ENCODE measurements at places on chromosomes 12 and 14.

GRCh38 chr14:64502887-64503433 is 678 bp downstream of the ZBTB25 start:
- no peak for DNase-seq

DNA sequence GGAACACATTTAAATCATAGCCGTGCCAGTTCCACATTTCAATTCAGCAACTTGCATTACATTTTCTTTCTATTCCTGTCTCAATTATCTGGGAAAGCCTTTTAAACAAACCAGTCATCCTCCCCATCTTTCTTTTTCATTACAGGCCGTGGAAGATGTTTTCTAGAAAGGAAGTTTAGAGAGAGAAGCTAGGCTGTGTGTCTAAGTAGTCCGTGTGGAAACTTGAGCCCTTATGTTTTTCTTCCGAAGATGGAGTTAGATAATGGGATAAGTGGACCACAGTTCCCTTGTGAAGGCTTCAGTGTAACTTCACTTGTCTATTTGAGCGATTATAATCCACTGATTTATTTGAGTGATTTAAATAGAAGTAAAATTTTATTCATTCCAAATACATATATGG is 12.4 kb upstream of the PPM1H start:
- no peak for DNase-seq

DNA sequence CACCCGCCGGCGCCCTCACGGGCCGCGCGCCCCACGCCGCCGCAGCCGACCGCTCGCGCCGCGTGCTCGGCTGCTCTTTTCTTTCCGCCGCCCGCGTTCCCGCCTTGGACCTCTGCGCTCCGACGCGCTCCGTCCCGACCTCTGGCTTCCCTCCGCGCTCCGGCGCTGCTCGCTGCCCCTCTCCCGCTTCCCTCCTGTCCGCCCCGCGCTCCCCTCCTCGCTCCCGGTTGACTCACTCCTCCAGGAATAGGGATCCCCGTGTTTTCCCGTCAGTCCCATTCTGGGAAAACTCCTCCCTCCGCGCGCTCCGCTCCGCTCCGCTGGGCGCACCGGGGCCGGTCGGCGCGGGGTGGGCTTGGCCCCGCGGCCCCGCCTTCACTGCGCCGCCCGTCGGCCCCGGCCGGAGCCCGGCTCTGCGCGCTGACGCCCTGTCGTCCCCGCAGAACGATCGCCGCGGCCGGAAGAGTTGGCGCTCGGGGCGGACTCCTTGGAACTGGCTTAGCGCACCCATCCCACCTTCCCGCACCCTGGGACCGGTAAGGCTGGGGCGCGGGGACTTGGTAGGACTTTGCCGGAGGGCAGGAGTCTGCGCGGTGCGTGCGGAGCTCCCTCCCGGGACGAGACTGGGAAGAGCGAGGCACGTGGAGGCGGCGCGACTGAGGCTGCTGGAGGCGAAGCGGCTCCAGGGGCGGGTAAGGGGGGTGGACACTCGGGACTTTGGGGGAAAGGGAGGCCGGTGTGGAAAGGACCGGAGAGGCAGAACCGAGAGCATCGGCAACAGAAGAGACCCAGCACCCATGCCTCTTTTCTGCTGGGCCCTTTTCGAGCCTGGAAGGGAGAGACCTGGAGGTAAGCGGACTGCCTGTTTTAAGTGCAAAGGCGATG is 550 bp downstream of the TEAD4 start:
- peak; percentile 88 for DNase-seq

DNA sequence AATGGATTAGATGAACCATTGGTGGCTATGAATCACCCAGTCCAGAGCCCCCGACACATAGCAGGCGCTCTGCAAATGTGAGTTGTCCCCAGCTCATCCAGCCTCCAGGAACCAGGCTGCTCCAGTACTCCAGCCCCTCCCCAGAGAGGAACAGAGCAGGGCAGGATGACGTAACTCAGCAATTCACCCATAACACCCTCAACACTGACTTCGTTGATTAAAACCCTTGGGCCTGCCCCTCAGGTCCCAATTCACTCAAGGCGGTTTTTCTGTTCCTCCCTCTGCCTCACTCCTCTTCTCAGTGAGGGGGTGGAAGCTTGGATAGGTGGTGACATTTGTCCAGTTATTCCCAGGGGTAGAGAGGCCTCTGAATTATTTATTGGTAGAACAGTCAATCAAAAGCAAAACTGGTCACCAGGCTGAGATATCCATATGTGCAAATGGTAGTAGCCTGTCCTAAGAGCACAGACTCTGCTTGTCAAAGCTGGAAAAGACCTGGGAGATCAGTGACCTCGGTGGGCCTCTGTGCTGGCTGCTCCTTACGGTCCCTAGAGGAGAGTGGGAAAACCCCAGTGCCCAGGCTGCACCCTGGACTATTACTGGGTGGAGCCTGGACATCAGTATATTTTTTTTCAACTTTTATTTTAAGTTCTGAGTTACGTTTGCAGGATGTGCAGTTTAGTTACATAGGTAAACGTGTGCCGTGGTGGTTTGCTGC is 97.0 kb downstream of the CMKLR1 start:
- DNase-seq, result no peak

GRCh38 chr14:62126879-62127478 is 364.8 kb downstream of the SNAPC1 start:
- no peak for DNase-seq

DNA sequence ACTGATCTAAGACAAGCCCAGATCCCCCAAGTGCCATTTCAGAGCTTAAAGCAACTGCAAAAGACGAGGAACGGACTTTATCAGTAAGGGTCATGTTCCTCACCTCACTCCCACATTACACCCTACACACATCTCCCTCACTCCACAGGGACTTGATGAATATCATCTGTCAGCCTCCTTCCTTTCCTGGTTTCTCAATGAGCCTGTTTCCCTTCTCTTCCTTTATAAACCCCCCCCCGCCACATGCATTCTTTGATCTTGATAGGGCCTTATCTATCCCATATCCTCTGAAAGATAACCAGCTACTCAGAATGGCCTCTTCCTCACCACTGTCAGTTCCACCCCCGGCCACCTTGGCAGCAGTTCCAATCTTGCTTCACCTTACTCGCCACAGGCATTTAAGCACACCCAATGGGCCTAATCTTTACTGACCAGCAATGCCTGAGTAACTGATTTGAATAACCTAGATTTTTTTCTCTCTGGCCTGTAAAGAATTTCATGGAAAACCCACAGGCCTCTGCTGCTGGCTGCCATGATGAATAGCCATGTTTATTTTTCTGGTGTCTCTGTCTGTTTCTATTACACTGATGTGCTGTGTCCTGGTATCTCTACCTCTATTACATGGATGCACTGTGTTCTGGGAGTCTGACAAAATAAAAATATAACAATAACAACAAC is 138.7 kb downstream of the PHLDA1 start:
- DNase-seq, result no peak

GRCh38 chr12:121630791-121631355 is 4.5 kb downstream of the ORAI1 start:
- DNase-seq, result no peak

DNA sequence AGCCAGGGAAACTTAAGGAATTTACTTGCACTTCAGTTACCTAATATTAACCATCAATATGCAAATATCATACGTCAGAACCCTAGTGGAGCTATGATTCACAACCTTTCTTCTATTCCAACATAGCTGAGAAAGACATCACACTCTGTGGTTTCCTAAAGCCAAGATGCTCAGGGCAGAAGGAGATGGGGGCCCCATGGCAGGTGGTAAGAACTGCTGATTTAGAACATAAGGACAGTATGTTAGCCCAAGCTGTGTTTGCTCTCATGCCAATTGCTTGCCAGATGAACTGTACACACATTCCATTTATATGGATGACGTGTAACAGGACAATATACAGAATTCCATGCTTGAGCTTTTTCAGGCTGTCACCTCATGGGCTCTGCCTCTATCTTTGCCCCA is 34.6 kb downstream of the HECTD4 start:
- no peak for DNase-seq

DNA sequence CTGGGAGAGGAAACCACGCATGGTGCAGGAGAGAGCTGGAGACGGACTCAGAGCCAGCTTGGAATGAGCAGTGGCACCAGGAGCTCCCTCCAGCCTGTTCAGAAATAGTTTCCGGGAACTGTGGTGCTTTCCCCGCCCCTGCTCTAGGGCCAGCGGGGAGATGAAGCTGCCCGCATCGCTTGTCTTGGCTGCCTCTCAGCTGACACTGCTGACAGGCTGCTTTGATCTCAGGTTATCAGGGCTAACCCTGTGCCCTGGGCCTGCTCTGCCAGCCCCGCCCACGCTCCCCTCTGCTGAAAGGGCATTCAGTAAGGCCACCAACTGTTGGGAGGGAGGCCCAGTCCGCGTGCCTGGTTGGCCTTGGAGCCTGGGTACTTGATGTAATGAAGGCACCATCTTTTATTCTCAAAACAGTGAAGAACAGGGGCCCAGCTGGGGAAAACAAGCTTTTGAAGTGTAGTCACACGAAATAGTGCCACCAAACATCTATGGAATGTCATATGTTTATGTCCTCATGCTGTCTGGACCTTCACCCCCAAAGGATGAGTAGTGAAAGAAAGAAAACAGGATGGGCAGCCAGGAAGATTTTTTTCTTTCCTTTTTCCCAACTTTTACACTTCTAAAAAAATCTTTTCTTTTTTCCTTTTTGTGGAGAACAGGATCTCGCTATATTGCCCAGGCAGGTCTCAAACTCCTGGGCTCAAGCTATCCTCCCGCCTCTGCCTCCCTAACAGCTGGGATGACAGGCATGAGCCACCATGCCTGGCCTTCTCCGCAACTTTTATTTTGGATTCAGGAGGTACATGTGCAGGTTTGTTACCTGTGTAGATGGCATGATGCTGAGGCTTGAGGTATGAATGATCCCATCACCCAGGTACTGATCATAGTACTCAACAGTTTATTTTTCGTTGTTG is 115.9 kb upstream of the TBX3 start:
- DNase-seq, result no peak

DNA sequence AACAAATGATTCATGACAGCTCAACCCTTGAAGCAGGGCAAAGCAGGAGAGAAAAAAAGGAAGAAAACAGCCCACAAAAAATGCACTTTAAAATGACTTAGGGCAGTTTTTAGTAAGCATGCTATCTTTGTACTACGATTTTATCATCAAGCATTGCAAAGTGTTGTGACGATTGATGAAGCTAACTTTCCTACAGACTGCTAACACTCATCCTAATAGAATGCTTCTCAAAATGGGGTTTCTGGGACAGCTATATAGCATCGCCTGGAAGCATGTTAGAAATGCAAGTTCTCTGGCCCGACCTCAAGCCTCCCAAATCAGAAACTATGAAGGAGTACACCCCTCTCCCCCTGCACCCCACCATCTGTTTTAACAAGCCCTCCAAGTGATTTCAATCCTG is 256.4 kb downstream of the SSPN start:
- DNase-seq, result no peak

GRCh38 chr12:45223868-45224267 is 8.0 kb downstream of the ANO6 start:
- DNase-seq, result no peak

DNA sequence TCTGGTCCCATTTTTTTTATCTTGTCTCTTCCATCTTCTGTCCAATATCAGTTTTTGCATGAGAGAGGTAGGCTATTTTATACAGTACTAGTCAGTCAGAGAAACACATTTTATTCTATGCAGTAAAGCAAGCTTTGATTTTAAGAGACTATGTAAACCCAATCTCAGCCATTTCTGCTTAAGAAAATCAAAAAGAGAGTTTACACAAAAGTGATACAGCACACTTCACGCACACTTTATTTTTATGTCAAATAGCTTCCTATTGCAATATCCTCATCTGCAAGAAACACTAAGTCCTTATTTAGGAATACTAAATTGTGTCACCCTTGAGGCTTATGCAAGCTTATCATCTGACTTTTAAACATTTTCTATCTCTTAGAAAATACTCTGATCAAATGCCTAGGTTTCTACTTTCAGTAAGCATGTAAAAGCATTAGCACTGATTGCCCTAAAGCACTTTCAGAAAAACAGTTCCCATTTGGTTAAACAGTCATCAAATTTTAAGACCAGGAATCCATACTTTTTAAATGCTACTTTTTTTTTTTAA is 78.3 kb downstream of the MED13L start:
- no peak for DNase-seq

GRCh38 chr12:7099290-7099996 is 7.2 kb upstream of the C1R start:
- DNase-seq, result no peak

DNA sequence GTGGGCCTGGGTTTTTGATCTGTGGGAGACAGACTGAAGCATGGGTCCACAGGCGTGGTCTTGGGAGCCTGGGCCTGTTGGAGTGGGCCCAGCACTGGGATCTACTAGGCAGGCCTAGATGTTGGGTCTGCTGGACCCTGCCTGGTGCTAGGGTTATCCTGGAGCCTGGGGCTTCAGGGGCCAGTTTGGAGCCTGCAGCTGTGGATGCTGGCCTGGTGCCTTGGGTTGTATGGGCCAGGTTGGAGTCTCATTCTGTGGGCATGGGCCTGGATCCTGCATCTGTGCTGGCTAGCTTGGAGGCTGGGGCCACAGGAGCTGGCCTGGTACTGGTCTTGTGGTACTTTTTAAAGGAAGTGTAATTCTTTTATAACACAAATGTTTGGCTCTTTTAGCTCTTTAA is 68.0 kb downstream of the GPHN start:
- DNase-seq, result no peak

DNA sequence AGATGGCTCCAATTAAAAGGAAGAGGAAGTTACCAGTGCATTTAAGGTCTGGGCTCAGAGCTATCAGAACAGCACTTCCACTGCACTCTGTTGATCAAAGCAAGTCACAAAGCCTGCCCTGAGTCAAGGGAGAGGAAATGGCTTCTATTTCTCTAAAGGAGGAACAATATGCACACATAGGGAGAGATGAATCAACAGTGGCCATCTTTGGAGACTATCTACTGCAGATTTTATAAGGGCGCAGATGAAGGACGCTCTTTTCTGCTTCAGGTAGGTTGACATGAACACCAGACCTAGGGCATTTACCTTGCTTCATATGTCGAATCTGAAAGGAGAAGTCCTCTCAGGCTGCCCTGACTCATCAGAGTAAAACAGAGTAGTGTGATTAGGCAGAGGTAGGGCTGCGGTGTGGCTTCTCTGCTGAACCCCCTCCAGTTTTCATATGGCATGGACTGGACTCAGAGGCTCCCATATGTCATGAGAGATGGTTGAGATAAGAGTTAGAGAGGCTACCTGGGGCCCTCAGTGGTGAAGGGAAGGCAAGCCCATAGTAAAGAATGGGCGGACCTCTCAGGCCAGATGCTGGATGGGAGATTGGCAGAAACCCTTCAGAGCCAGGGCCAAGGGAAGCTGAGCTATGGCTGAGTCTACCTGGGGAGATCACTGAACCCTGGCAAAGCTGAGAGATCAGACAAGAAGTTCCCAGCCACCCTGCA is 84.4 kb downstream of the ARF6 start:
- no peak for DNase-seq

DNA sequence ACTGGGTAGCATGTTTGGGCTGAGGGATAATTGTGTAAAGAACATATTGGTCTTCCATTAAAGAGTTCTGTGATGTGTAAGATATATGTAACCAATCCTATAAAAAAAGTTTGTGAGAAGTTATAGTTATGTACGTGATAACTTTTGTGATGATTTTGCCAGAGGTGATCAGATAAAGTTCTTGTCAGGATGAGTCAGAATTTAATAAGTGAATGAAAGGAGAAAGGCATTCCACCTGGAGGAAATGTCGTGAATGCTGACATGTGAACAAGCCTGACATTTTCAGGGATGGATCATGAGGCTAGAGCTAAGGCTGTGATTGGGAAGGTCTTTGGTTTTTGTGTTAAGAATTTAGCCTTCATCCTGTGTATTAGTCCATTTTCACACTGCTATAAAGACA is 241.5 kb downstream of the SNAPC1 start:
- no peak for DNase-seq

Measured in osteocyte (in vitro differentiated cells).